ENCODE measurements at places on chromosomes 1 and 21.

GRCh38 chr1:35838693-35839245, 31.0 kb downstream of the AGO4 start:
- DNase-seq: no peak

GRCh38 chr1:183838221-183838620, 33.3 kb downstream of the RGL1 start:
- no peak for DNase-seq

- no peak for DNase-seq
These were observed 13.5 kb downstream of the CYP4B1 start for GRCh38 chr1:46812065-46812963.

GRCh38 chr1:53296117-53296749, 31.6 kb downstream of the LRP8 start:
- DNase-seq: no peak

DNA sequence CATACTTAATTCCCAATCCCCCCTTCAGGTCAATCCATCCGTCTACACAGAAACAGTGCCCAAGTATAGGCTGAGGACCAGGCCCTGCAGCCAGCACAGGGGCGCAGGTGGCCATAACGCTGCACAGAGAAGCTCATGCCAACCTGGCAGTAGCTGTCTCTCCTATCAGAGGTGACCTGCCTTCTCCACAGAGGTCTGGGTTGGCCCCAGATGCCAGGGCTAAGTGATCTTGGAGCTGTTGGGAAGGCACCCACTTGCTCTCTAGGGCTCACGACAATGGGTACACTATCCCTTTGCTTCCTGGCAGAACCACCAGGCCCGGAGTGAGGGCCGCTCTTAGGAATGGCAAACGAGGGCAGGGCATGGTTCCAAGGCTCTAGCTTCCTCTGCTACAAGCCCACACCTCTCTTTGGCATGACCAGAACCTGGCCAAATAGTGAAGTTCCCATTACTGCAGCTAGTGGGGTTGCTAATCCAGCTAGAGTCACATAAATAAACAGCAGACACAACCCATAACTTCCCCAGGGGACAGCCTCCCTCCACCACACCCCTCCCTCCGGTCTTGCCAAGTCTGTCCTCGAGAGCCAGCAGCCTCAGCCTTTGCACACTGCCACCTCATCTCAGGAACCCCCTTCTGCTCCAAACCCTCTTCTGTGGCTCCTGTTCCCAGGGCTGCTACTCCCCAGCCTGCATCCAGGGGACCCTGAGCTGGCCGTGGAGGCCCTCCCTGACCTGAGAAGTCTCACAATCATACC, 113.0 kb downstream of the GLIS1 start:
- no peak for DNase-seq

DNA sequence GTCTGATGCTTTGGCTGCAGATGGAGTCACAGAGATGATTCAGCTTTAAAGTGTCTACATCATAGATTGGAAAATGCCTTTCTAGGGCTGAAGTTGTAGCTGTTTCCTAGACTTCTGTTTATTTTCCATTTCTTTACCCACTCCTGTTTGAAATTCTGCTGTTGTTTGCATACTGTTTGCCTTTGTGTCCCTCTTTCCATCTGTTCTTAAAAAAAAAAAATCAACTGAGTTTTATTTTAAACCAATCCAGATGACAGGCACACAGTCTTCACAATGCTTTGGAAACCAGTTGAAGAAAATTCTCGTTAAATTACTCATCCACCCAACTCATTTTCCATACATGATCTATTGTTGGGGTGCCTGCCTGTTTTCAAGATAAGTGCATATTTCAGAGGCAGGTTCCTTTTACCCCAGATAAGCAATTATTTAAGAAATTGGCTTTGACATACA, 245.9 kb downstream of the DISC1 start:
- no peak for DNase-seq

- no peak for DNase-seq
These were observed 83.9 kb downstream of the FASLG start for GRCh38 chr1:172742599-172743500.

DNA sequence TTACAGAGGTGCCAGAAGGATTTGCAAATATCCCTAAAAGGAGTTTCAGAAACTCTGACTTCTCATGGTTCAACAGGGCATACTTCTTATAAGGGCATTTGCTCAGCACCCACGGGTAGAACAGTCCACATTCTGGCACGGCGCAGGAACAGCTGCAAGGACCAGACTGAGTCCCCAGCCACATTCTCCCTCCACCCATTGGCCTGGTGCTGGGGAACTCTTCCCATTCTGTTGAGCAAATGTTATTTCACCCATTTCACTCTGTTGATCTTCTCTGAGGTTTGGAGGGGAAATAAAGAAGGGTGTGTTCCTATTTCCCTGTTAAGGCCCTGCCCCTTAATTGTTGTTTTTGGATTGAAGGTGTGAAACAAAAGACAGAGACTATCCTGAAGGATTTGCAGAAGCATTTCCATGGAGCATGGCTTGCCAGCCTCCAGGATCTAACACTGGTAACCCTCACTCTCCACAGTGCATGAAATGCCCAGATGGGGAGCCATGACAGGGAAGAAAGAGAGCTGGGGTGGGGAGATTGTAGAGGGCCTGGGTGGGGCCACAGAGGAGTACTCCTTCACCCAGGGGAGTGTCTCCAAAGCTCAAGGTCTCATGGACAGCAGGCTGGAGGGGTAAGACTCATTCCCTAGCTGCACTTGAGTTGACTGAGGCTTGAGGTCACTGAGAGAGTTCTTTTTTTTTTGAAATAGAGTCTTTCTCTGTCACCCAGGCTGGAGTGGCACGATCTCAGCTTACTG, 35.0 kb downstream of the INAVA start:
- no peak for DNase-seq

DNA sequence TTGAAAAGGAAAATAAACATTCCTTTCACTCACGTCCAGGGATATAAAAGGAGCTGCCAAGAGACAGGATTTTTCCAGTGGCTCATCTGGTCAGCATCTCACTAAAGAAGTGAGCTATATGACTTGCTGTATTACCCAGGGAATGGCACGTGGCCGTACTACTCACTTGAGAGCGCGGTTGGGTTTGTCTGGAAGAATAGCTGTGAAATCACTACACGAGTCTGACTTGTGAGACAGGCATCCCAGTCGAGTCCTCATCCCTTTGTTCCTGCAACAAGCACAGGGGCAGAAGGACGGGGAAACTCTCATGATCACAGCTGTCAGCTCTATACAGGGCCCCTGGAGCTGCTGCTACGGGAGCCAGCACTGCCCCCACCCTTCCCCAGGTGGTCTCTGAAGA, 17.7 kb downstream of the RGS8 start:
- no peak for DNase-seq

- no peak for DNase-seq
These were observed 62.8 kb downstream of the EDEM3 start for GRCh38 chr1:184691719-184692324.

DNA sequence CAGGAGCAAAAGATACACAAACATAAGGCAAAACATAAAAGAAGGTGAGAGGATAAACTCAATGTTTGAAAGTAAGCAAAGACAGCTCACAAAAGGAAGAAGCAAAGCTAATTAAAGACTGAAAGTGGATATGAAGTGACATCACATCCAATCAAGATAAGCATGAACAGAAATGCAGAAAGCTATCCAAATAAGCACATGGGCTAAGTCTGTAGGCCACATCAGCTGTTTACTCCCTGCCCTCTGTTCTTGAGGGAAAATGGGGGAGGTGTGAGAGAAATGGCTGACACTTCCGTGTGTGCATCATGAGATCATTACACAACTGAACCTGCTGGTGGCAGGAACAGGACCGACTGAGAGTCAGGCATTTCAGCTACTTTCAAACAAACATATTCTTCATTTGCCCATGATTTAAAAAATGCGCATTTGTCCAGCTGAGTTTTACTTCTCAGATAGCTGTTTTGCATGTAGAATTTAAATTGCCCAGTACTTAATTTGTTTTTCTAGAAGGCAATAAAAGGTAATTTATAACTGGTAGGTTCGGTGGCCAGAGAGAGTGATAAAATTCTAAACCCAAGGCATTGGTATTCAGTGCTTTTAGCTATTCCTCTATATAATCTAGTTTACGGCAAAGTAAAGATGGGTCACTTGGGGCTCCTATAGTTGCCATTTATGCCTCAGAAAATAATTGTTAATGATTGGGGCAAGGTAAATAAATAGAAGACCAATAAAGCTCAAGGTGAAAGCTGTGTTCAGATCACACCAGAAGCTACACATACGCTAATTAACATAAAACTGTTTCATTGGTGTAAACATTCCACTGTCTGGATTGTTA, 27.2 kb upstream of the MAN1A2 start:
- peak; percentile 16 for DNase-seq

DNA sequence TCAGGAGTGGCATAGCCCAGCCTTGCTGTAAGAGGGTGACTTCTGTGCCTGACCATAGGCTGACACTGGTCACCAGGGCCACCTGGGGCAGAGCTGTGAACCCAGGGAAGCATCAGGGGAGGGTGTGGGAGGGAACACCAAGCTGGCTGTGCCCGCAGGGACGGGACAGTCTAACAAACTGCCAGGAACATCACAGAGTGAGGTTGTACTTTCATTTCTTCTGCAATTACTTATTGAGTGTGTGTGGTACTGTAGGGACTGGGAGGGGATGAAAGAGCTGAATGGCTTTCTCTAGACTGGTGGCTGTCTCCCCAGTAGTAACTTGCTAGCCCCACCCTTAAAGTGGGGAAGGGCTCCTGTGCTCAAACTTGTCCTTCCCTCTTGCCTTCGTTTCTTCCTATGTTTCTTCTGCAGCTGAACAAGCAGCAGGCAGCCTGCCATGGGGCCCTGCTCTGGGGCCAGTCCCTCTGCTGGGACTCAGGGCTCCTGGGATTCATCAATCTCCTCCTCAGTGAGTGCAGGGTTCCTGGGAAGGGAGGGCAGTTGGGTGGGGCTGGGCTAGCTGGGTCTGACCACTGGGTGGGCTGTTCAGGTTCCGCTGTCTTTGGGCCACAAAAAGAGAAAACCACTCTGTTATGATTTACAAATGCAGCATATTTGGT, 39.7 kb upstream of the ETV3 start:
- DNase-seq: no peak

- no peak for DNase-seq
These were observed 403.4 kb downstream of the MATN1 start for GRCh38 chr1:30319765-30320580.

DNA sequence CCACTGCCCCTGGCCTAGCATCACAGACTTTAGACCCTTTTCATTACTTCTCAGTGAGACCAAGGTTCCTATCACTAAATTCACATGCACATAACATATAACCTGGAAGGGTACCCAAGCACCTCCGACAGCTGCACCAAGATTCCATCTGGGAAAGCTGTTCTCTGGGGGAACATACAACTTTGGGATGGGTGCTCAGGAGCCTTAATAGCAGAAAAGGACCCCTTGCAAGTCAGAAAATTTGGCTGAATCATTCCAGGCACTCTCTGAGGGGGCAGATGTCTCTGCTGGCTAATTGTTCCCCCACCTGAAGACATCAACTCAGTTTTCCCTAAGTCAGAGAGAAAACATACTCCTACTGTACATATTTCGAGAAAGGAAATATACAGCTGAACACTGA, 41.3 kb upstream of the PSEN2 start:
- DNase-seq: no peak

GRCh38 chr1:43241413-43241836, 28.4 kb upstream of the TMEM125 start:
- no peak for DNase-seq

GRCh38 chr1:89364954-89365550, 1.2 kb downstream of the GBP6 start:
- DNase-seq: no peak

DNA sequence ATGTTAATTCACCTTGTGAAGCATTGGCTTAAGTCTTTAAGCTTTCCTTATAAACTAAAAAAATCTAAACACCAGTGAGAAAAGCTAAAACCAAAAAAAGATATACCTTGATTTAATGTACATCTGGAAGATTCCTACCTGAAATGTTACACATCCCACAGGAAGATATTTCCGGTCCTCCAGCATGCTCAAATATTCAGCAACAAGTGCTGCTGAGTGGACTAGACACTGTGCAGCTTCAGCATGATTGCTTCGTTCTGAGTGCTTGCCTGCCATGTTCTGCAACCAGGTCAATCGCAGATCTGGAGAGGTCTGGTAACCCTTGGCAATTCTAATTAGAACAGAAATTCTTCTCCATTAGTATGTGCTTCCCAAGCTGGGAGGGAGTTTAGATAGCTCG, 57.3 kb downstream of the USP1 start:
- no peak for DNase-seq

DNA sequence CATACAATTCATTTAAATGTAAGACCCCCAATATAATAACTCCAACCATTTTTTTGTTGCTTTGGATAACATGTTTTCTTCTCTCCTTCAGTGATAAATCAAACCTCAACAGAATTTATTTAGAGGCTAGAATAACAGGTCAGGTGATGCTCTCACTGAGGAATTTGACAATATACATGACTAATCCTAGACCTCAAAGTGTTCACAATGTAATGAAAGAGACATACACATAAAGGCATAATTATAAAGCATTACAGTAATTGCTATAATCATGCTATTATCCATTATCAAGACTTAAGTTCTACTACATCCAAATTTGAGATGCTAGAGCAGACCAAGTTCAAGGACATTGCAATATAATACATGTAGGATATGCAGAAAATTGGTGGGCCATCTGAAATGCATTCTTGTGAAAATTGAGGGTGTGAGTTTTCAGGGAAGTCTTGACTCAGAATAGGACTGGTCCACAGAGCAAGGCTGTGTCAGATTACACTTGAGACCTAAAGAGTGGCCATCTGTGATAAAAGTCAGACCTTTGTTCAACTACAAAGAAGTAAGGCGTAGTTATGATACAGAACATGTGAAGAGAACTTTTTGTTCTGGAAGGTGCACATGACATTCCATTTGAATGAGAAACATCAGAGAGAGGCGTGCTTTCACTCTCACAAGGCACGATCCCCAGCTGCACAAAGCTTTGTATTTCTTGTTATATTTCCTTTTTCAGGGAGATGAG, 45.5 kb downstream of the UTP25 start:
- no peak for DNase-seq

DNA sequence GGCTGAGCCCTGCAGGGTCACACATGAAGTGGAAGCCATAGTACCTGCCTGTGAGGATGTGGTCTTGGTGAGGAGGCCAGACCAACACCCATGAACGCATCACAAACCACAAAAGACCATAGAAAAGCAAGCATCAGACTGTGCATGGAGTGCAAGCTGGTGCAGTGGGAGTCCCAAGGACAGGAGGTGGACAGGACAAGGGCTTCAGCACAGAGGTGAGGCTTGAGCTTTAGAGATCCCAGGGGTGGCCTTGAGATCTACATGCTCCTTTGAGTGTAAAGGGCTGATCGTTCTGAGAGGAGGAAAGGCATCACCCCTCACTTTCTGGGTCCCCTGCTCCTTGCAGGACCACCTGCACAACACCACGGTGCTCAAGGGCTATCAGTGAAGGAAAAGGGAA, 111.9 kb upstream of the F3 start:
- DNase-seq: no peak

Data from frontal cortex (tissue), 4 donors.